Activated CD4-positive, alpha-beta T cell treated with anti-CD3 and anti-CD28 coated beads, Interleukin-2, amount 50 U/mL, for 1 hour (primary cell): ENCODE measurements at places on chromosomes 2 and 18.

GRCh38 chr2:88196490-88197087 is 26.4 kb downstream of the THNSL2 start:
- no peak for DNase-seq

GRCh38 chr2:80515964-80516363 is 211.4 kb upstream of the LRRTM1 start:
- no peak for DNase-seq

- DNase-seq, result no peak
Observed at GRCh38 chr2:12074126-12074844, 327.9 kb downstream of the LPIN1 start.

GRCh38 chr2:234446404-234447076 is 50.3 kb downstream of the ARL4C start:
- peak; percentile 75 for DNase-seq

GRCh38 chr18:62107881-62108280 is 79.0 kb downstream of the PIGN start:
- no peak for DNase-seq

GRCh38 chr2:230765611-230766300 is 53.1 kb downstream of the CAB39 start:
- no peak for DNase-seq

DNA sequence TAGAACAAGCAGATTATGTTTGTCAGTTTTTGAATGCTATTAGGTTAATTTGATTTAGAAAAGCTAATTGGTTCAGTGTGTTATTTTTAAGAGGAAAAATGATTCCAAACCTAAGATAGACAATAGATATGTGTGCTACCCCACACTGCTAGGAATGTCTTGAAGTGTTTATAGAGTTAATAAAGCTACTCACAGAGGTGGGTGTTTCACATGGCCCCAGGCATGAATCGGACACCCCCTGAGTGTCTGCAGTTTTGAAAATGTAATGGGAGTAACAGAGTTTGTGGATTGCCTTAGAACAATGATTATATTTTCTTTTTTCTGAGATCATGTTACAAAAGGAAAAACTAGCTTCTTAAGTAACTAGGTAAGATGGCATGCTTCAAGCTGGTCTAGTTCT is 348.3 kb downstream of the ADCYAP1 start:
- DNase-seq, result no peak

DNA sequence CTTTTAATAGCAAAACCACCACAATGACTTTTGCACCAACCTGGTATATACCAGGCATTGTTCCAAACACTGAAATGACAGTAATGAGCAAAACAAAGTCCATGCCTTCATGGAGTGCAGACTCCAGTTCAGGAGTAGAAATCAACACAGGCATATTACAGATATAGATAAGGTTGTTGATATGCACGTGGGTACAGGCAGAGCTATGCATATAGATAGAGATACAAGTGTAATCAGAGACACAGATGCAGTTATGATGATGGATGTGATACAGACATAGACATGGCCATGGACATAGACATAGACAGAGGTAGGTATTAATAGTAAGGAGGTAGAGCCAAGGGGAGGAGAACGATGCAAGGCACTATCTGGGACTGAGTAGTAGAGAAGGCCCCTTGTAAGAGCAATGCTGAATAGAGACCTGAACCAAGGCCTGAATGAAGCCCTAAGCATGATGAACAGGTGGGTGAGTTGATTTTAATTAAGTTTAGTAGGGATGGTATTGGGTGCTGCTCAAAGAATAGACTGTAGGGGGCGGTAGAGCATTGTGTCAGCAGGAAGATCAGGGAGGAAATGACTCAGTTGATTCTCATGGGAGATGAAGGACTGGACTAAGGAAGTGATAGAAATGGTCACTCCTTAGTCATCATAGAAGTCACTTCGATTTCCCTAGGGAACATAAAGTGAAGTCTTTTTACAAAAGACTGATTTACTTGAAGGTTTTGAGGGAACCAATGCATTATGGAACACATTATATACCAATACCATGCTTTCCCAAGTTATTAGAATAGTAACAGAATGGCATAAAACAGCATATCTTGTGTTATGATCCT is 39.4 kb downstream of the CMPK2 start:
- peak; percentile 46 for DNase-seq

DNA sequence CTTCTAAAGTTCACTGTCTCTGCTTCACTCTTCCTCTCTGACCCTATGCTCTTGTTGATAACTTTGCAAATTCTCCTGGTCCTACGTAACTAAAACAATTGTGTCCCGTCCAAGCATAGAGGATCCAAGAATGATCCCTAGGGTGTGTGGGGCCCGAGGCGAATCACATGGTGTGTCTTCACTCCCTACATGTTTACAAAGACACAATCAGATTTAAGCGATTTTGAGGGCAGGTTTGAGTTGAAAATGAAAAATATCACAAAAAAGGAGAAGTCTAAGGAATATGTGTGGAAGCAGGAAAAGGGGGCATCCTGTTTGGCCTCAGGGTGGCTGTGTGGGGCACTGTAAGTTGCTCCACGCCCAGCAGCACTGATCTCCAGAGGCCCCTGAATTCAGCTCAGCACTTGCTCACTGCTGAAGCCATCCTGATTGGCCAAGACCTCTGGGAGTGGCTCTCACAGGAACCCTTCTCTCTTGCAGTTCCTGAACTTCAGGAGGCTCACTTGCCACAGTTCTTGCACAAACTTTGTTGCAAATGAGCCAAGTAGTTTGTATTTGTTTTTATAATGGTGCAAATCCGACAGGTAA is 363.6 kb downstream of the ZNF521 start:
- no peak for DNase-seq

DNA sequence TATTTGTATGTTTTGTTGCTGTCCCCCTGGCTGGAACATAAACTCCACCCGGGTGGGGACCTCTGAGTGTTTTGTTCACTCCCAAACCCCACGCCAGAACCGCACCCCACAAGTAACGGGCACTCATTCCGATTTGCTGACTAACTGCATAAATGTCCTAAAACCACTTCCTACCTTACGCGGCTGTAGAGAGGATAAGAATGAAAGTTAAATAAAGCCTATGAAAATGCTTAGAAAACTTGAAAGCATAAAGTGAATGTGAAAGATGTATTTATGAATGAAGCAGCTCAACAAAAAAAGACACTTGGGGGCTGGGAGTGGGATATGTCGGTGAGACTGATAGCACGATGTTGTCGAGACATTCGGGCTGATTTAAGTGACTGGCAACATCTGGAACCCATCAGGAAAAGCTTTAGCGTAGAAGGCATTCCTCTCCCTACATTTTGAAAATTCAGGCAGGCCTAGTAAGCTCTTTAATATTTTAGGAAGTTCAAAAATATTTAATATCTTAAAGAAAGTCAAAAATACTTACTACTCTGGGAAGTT is 206.7 kb downstream of the SH3RF3 start:
- DNase-seq, result no peak

DNA sequence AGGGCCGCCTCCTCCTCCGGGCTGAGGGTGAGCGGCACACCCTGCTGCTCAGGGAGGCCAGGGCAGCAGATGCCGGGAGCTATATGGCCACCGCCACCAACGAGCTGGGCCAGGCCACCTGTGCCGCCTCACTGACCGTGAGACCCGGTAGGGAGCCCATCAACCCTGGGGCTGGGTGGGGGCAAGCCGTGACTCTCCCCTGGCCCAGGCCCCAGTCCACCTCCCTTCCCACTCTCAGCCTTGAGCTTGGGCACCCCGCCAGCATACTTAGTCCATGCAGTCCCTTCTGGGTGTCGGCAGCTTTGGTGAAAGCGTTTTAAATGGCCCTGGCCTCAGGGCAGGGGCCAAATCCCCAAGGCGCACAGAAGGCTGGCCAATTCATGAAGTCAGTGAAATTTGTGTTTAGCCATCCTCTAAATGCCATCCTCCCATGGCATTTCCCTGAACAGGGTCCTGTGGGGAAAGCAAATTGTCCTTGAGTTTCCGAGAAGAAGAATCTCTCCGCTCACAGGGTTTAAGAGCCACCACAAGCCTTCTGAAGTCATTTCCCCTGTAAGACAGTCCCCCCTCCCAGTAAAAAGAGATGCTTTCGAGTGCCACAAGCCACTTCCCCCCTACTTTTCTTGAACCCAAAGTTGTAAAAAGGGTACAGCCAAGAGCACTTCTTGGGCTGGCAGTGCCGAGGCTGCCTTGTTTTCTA is 17.2 kb downstream of the SPEG start:
- DNase-seq, result no peak

DNA sequence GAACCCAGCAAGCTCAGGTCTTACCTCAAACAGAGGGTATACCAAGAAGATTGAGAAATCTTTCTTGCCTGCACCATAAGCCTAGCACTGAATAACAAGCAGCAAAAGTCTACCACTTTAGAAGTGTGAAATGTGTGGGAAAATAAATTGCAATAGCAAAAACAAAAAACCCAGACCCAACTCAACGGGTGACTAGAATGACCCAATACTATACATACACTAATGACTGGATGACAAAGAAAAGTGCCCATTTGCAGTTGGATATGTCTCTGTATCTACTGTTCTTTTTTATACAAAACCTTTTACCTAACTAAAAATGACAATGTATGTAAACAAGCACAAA is 950.6 kb downstream of the TRIB2 start:
- no peak for DNase-seq

DNA sequence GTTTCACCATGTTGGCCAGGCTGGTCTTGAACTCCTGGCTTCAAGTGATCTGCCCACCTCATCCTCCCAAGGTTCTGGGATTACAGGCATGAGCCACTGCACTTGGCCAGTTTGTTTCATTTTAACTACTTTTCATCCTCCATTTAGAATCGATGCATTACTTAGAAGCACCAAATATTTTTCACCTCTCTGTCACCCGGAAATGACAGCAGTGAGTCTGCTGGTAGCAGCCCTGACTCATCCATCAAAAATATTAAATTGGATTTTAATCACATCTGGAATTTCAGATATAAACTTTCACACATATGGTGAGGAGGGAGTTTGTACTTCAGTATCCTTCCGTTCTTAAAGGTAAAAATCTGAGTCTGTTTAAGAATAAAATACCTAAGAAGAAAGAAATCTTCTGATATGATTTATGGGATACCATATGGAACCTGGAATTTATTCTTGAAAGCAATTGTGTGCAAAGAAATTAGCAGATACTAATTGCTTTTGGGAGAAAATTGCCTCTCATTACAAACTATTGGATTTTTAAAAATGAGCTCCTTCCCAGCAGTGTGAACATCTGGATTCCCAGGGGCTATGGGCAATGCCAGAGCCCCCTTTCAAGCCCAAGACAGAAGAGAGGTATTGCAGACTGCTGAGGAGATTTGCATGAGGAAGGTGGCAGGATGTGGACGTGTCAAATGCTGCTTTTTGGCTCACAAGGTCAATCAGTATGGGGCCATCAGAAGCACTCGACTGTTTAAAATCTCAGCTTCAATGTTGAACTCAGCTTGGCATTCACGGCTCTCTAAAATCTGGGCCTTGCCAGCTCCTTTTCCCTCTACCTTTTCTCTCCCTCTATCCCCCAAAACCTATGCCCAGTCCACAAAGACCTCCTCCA is 279.5 kb upstream of the SIX2 start:
- no peak for DNase-seq

- no peak for DNase-seq
Observed at GRCh38 chr2:200219309-200220113, 87.0 kb upstream of the SPATS2L start.

- no peak for DNase-seq
Observed at GRCh38 chr2:28729698-28730097, 21.9 kb upstream of the PPP1CB start.

DNA sequence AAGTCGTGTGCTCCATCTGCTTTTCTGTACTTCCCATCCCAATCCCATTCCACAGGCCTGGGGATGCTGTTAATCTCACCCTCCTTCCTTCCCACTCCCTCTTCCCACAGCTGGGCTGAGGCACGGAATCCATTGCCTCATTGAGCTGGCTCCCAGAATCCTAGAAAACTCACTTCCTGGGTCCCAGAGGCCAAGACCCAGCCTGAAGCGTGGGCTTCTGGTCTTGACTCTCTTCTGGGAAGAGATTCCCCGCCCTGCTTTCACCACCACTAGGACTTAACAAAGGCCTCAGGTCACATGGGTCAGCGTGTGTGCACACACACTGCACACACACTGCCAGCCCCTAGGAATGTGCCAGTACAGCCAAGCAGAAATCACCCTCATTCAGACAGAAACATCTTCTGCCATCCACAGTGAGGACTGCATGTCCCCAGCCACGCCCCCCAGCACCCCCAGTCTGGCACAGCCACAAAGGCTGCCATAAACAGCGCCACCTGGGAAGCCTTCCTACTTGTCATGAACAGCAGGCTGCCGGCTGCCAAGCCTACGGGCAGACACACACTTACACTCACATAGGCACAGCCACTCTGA is 165.8 kb downstream of the TNS1 start:
- DNase-seq, result no peak

- DNase-seq, result no peak
Observed at GRCh38 chr2:85277416-85278158, 50.2 kb downstream of the TGOLN2 start.

DNA sequence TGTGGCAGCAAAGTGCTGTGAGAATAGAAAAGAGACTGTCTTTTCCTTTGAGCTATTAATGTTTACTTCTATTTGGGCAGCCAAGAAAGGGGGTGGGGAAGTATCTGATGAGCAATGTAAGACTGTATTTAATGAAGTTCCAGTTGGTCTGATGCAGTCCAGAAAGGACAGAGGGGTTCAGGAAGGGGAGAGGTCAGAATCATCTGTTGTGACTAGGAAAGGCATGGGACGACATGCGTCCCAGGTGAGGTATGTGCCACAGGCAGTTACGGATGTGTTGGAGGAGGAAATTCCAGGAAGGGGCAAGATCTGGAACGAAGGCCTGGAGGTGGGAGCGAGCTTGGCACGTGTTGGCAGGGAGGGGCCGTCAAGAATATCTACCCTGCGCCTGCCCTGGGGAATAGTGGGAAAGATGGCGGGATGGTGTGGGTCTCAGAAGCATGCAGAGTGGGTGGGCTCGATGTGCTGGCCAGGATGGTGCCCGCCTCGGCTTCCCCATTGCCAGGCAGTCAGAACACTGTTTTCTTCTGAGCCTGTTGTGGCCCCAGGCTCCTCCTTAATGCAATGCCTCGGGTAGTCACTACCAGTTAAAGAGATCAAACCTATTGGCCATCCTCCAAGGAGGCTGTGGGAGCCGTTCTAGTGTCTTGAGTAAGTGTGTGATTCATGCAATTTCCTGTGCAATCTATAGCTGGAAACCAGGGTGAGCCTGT is 57.8 kb upstream of the TXNDC2 start:
- no peak for DNase-seq

GRCh38 chr2:159867567-159868361 is 69.8 kb upstream of the CD302 start:
- DNase-seq, result no peak

DNA sequence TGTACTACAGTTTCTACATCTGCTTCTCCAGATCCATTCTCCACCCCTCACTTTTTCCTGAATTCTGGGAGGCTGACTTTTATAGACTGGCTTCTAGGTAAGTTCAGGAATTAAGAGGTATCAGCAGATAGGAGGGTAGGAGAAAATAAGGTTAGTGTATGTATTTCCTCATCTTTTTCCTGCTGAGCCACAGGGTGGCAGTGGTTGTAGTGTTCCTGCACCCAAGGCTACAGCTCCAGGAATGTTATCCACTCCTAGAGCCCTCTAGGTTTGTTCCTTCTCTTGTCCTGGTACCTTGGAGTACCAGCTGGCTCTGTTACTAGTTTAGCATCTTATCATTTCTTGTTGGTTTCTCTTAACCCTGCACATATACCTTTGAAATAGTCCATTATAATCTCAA is 40.7 kb upstream of the C2orf66 start:
- no peak for DNase-seq
